ENCODE measurements at places on chromosomes 2 and 18.

DNA sequence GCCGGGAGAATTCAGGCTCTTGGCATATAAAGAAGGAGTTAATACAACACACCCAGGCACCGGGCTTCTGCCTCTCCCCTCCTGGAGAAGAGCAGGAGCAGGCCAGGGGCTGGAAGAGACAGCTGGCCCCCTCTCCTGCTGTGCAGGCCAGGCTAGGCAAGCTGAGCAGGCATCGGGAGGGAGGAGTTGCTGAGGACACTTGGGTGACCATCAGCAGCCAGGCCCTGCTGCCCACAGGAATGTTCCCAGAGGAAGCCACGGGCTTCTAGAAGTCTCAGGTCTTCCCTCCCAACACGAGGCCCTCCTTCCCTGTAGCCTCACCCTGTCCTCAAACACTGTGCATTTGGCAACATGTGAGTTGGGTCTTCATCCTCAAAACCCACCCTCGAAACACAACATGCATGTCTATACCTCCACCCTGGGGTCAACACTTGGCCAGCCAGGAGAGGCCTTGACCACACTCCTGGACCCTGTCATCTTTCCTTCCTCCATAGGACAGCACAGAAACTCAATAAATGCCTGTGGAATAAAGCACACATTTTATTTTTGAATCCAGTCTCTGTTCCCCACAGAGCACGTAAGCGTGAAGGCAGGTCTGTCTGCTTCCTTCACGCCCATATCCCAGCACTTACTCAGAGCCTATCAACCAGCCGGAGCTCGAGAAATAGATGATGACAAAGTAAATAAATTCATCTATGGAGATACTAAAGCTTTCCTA, 433.8 kb upstream of the ID2 start:
- no peak for DNase-seq

DNA sequence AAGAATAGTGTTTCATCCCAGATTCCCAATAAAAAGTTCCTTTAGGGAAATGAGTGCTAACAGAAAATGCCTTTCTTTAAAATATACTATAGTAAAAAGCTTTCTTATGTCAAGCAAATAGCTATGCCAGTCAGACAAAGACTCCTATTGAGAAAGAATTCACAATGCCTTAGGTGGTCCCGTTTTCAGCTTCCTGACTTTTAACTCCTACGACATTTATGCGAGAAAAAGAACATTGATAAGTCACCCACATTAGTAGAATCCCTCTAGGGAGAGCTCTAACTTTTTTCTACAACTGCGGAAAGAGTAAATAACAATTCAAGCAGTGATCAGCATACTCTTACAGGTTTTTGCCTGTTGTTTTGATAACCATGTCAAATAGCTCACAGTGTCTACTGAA, 750.8 kb upstream of the ACVR2A start:
- no peak for DNase-seq

GRCh38 chr18:59423259-59423658, 64.2 kb upstream of the LMAN1 start:
- no peak for DNase-seq

GRCh38 chr18:32093523-32093922, 1.8 kb downstream of the RNF138 start:
- no peak for DNase-seq

GRCh38 chr18:75489493-75490190, 62.1 kb upstream of the SMIM21 start:
- DNase-seq = no peak

DNA sequence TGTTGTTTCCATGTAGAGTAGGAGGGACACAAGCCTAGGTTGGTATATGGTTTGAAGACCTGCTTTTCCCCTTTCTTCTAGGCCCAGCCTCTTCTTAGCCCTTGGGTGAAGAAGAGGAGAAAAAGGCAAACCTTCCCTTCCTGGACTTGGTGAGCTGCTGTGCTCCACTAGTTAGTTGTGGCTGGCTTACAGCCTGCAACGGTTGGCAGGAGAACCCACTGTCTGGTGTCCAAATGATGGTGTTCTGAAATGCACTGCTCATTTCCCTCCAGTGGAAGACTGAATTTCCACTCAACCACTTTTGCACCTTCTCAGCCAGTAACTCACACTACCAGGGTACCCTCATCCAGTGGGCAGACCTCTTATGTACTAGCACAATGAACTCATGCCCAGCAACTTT, 824.1 kb downstream of the NRXN1 start:
- no peak for DNase-seq

DNA sequence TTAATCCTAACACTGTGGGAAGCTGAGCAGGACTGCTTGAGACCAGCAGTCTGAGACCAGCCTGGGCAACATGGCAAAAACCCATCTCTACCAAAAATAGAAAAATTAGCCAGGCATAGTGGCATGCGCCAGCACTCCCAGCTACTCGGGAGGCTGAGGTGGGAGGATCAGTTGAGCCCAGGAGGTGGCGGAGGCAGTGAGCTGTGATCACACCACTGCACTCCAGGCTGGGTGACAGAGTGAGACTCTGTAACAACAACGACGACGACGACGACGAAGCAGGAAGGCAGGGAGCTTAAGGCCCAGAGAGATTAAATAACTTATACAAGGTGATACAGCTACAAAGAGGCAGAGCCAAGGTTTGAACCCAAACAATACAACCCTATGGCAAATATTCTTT, 37.3 kb downstream of the CFAP36 start:
- no peak for DNase-seq

DNA sequence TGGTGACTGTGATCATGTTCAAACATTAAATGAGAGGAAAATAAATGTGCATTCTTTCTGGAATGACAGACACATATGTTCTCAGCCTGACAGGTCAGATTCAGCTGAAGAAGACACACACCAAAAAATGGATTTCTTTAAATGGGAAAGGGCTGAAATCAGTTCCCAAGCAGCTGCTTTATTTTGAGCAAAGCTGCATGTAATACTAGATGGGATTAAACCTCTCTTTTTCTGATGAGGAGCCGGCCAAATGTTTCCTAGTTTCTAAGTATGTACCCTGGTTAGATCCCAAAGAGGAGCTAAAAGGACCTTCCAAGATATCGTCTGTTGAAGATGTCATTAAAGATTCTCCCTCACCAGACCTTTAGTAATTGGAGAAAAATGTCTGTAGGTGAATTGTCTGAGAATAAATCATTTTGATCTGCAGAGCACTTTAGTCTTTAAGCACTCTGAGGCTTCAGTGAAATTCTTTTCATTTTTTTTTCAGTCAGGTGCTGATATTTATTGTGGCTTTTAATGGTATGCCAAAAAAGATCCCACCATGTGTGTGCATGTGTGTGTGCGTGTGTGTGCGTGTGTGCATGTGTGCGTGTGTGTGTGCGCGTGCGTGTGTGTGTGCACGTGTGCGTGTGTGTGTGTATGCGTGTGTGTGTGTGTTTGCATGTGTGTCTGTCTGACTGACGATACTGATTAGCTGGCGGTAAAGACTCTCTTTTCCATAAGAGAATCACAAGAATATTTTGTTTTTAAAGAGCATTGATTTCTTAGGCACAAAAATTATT, 175.8 kb downstream of the IRS1 start:
- DNase-seq = no peak

DNA sequence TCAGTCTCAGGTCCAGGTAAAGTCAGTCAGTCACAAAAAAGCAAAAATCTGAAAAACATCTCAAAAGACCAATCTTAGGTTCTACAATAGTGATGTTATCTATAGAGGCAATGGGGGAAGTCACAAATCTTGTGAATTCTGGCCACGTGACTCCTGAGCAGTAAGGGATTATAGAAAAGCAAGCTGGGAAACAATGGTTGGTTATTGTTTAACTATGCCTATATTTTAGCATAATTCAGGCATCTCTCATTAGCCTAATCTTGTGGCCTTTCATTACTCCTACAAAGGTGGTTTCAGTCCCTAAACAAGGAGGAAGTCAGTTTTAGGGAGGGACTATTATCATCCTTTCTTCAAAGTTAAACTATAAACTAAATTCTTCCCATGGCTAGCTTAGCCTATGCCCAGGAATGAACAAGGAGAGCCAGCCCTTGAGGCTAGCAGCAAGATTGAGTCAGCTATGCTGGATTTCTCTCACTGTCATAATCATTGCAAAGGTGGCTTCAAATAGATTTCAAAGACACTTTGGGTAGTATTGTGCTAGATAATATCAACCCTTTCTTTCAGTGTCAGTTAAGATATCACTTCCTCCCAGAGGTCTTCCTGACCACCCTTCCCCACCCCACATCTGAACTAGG, 56.4 kb upstream of the ITGA6 start:
- no peak for DNase-seq

DNA sequence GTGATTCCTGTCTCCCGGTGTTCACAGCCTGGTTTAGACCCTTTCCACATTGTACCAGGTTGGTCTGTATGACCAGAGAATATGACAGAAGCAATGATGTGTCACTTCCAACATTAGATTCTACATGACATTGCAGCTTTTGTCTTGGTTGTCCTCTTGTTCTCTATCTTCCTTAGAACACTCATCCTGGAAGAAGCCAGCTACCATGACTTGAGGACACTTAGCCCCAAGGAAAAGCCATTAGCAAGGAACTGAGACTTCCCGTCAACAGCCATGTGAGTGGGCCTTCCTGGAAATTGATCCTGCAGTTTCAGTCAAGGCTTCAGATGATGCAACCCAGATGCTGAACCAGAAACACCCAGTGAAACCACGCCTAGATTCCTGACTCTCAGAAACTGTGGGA, 143.3 kb downstream of the MREG start:
- DNase-seq = no peak

DNA sequence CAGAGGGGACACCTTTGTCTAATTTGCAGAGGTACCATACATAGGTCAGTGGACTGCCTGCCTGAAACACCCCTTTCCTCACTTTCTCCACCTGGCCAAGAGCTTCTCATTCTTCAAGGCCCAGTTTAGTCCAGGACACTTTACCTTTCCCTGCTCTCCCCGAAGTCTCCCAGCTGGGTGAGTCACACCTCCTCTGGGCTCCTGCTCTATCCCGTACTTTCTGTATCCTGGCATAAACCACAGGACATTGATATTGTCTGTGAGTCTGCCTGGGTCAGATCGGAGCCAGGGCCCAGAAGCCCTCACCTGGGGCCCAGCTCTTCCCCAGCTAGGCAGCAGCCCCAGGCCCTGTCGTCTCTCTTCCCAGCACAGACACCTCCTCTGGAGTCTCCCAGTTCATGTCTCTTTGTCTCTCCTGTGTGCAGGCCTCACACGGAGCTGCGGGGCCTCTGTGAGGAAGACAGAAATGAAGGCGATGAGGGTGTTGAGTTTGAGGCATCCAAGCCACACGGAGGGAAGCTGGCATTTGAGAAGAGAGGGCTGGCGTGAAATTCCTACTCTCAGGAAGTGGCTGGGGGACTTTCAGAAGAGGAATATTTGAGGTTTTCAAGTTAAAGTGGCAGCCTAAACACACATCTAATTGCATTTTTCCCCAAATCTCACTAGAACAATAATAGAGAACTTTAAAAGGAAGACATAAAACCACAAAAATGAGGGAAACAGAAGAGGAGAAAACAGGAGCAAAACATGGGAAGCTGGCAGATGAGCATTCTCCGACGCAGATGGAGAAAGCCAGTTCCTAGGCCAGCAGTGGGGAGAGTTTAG, 79.6 kb upstream of the LAPTM4A start:
- DNase-seq = no peak

DNA sequence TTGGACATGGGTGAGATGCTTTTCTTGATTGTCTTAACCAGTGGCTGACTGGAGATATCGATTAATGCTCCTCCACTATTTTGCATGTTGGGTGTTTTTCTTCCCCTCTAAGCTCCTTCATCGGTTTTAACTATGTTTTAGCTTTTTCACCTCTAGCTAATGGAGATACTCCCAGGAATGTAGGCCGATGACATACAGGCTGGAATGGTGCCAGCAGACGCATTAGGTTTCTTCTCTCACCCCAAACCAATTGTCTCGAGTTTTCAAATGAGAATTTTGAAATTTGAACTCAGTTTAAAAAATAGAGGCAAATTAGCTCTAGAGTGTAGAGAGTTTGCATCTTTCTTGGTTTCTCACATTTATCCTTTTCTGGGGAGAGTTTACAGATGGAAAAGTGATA, 247.6 kb downstream of the RPRM start:
- no peak for DNase-seq

- DNase-seq = no peak
These were observed 527.6 kb upstream of the MEX3C start for GRCh38 chr18:51724790-51725721.

GRCh38 chr2:174820361-174820760, 56.1 kb upstream of the CHRNA1 start:
- DNase-seq = no peak

DNA sequence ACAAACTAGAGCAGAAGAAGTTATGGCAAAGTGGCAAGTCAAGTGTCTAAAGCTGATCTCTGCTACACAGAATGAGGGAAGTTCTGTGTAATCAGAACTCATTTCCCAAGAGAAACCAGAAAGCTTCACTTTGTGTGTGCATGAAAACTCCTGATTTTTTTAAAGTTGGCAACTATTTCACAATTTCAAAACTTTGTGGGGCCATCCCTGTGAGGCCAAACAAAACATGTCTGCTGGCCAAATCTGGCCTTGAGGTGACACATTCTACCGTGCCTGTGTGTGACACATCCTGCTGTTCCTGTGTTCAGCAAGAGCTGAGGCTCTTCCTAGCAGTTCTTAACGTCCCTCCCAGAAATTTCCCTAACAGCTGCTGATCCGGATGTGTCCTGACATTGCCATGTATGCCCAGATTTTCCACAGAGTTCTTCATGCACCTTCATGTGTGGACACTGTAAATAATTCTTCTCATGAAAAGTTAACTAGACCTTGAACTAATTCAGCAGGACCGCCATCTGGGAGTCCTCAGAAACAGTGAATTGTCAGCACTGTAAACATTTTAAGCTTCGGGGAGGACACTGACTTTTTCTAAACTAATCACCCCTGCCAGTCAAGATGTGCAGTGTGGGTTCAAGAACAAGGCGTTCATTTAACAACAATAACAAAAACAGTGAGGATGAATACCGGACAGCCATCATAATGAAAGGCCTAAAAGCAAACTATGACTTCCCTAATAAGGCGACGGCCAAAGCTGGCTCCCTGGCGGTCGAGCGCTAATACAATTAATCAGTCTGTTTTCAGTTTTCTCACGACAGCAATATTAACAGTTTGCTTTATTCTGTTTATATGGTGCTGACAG, 99.0 kb downstream of the PLEKHM3 start:
- no peak for DNase-seq

DNA sequence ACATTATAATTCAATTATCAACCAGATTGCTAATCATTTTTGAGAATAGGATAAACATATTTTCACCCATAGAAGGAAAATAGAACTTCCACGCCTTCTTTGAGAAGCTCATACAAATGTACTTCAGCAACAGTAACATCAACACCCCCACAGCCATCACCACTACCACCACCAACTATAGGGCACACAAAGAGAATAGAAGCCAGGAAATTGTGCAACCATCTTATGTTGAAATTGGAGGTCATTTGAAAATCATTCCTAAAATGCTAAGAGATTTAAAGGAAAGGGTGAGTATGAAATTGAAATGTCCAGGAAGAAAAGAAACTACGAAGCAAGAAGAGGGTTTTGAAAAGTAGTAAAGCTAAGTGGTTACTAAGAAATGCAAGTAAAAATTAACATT, 563.4 kb downstream of the ZNF804A start:
- DNase-seq = no peak

GRCh38 chr2:160397530-160397865, 96.1 kb downstream of the RBMS1 start:
- no peak for DNase-seq

GRCh38 chr18:4106407-4107033, 348.6 kb downstream of the DLGAP1 start:
- DNase-seq = no peak

Measured in activated CD8-positive, alpha-beta memory T cell treated with anti-CD3 and anti-CD28 coated beads for 4 hours (primary cell).